ENCODE measurements at places on chromosomes 5 and 9.

DNA sequence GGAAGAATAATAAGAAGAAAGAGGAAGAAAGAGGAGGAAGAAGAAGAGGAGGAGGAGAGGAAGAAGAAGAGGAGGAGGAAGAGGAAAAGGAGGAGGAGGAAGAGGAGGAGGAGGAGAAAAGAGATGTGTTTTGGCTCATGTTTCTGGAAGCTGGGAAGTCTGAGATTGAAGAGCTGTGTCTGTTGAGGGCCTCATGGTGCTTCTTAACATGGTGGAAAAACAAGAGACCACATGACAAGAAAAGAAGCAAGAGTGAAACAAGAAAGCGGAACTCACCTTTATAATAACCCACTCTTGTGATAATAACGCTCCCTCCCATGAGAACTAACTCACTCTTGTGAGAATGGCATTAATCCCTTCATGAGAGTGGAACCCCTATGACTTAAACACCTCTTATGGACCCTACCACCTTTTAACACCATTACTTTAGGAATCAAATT lies 36.1 kb upstream of the RANBP6 start:
- DNase-seq = no peak

DNA sequence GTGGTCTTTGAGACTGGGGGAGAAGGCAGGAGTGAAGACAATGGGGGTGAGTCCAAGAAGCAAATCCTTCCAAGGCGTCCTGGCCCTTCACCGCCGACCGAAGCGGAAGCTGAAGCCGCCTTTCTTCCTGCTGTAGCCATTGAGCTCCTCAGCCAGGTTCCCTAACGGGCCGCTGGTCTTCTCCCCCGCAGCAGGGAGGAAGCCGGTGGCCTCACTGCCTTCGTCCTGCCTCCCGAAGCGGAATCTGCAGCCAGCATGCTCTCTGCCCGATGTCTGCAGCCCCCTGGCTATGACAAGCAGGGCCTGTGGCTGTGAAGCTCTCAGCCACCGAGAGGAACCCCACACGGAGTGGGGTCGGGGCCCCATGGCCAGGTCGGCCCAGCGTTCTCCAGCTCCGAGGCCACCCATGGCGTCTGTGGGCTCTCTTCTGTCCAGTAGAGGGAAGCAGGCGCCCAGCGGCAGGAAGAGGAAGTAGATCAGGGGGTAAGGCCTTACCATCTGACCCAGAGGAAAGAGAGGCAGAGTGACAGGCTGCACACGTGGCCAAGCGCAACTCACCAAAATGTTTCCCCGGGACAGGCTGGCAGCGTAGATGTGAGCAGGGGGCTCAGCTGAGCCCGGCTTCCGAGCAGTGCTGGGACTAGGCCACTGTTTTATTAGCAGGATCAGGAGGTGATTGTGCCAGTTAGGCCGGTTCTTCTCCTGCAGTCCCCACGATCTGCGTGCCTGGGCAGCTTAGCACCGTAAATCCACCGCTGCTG lies 3.1 kb downstream of the QRFP start:
- DNase-seq = no peak

DNA sequence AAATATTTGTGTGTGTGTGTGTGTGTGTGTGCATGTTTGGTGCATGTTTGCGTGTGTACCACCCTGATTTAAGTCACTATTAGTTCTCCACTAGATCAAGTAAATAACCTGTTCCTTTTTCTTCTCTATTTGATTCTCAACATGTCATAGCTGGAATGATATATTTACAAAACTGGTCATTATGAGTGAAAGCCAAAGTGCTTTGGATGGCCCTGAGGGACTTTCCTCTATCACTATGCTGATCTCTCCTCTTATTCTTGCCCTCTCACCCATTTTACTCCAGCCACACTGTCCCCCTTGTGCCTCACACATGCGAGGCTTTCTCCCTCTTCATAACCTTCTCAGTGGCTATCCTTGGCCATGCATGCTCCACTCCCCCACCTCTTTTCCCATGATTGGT lies 144.6 kb upstream of the NMUR2 start:
- no peak for DNase-seq

GRCh38 chr5:164580155-164580554 lies 1074.7 kb downstream of the MAT2B start:
- no peak for DNase-seq

GRCh38 chr5:172729588-172729987 lies 41.4 kb downstream of the DUSP1 start:
- DNase-seq = no peak

DNA sequence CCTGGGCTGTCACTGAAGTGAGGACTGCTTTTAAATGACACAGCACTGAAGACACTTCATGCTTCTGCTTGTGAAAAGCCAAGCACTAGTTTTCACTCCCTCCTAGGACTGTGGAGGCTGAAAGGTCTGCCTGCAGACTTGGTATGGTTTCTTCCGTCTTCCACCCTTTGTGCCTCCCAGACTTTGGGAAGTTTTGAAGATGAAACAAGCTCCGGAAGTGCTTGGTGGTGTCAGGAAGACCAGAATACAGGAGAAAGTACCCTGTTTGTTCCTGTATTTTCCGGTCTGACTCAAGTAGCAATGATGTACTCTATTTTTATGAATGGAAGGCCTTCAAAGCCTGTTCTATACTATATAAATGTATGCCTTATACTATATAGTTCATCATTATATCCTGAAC lies 222.7 kb downstream of the PDZD2 start:
- DNase-seq = no peak

- no peak for DNase-seq
Observed at GRCh38 chr9:128120741-128121465, 6.6 kb downstream of the PTGES2 start.

- no peak for DNase-seq
Observed at GRCh38 chr9:127166111-127166510, 43.7 kb upstream of the ANGPTL2 start.

DNA sequence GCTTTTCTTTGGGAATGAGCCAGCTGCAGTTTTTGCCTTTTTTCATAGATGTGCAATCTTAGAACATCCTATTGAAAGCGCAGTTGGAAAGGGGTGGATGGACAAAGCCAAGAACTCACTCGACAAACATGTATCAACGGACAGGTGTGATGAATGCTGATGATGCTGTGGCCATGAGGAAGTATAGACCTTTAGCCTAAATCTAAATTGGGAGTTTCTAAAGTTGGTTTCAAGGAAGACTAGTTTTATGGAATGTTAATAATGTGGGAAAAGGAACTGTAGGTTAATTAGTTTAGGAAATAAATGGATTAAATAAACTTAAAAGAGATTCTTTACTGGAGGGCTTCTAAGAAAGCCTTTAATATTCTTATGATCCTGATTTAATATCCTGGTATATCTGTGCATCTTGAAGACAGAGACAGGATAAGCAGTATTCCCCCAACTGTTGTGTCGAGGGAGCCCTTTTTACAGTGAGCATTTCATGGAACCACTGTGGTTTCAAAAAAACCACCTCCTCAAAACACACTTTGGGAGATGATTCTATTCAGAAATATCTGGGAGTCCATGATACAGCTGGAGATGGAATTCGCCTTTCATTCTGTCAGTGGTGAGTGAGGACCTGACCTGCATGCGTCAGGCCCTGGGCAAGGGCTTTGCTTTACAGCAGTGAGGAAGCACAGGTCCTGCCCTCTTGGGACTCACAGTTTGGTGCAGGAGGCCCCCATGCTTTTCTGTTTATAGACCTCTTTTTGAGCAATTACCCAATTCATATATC lies 82.6 kb downstream of the AOPEP start:
- no peak for DNase-seq

GRCh38 chr9:86798966-86799365 lies 148.3 kb downstream of the GAS1 start:
- DNase-seq = no peak

GRCh38 chr9:134487066-134487710 lies 154.4 kb upstream of the COL5A1 start:
- DNase-seq = no peak

GRCh38 chr5:157559301-157559700 lies 16.3 kb downstream of the ADAM19 start:
- peak; percentile 82 for DNase-seq

DNA sequence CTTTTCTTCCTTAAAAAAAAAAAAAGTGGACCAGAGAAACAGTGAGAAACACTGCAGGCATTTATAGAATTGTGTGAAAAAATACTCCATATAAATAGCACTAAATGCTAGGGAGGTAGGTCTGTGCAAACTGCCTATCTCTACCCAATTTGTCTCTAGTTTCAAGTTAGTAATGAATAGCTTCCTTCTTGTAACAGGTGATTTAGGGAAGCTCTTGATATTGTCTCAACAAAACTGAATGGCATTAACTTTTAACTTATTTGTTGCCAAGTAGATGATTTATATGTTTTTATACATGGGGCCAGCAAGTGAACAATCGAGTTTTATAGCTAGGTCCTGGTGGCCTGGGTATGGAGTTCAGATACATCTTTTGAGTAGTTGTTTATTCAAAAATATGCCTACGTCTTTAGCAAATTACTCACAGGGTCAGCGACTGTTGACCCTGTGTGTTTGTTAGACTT lies 283.6 kb downstream of the NR3C1 start:
- DNase-seq = no peak

DNA sequence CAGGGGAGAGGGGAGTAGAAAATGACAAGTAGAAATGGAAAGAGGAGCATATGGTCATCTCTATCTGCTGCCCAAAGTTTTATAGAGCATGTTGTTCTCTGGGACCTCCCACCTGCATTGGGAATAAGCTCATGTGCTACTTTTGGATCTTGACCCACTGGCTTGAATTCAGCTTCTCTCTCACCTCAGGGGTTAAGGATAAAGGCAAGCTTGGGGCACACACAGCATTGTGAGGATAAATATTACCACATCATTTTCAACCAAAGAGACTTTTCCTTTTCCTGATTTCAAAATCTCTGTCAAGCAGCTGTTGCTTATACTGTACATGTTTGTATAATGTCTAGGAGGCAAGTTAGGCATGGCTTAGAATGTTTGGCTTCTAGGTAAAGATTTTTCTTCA lies 16.6 kb downstream of the ATP10B start:
- peak; percentile 98 for DNase-seq

DNA sequence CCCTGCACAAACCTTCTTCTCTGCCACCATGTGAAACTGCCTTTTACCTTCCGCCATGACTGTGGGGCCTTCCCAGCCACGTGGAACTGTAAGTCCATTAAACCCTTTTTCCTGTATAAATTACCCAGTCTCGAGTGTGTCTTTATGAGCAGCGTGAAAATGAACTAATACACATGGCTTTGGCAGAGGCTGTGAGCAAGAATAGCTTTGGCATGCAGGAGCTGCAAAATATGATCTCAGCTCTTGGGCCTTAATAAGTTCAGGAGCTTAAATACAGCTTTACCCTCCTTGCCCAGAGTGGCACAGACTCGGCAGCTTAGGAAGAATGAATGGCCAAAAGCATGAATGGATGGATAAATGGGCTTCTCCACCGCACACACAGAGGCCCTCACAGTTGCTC lies 15.7 kb upstream of the SLC36A1 start:
- DNase-seq = peak; percentile 48

- no peak for DNase-seq
Observed at GRCh38 chr5:148259288-148259687, 9.3 kb upstream of the SPINK13 start.

DNA sequence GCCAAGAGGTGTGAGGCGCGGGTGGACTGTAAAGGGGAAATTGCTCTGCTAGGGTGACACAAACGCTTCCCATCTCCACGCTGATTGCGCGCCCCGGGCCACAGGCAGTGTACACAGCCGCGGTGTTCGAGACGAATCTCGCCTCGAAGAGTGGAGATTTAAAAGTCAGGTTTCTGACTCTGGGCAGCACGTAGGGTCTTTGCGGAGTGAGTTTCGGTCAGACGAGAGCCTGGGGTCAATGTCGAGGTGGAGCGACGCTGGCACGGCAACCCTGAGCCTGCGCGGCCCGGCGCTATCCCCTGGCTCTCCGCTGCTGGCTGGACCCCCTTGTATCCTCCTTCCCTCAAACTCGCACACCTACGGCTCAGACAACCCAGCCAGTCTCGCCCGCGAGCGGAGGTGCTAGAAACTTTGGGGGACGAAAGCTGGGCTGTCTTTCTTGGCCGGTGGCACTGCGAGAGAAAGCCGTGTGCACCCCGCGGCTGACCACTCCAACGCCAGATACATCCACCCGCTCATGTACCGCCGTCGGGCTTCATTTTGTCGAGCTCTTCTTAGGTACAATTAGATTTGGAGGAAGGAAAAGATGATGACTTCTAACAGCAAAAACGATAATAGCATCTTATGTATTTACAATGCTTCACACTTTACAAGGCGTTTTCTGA lies 5.4 kb upstream of the FOXB2 start:
- no peak for DNase-seq

DNA sequence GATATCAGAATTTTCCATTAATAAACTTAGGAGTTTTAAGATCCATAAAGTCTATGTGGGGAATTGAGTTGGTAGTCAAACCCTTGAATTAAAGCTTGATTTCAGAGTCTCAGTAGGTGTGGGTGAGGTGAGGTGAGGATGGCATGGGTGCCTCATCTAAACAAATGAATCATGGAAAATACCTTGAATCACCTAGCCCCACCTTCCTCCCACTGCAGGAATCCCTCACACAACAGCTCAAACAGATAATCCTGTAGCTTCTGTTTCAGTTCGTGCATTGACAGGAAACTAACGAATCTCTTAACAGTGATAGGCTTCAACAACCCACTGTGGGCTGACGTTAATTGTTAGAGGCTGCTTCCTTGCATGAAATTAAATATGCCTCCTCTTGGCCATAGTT lies 185.0 kb downstream of the SREK1 start:
- DNase-seq = no peak

- DNase-seq = no peak
Observed at GRCh38 chr5:115229606-115230005, 33.1 kb downstream of the PGGT1B start.

- no peak for DNase-seq
Observed at GRCh38 chr5:1652873-1653697, 129.3 kb upstream of the LPCAT1 start.

- no peak for DNase-seq
Observed at GRCh38 chr5:154380263-154380662, 65.5 kb upstream of the SAP30L start.

GRCh38 chr5:10594591-10595210 lies 30.8 kb downstream of the ANKRD33B start:
- DNase-seq = no peak

GRCh38 chr9:4594994-4595393 lies 67.1 kb upstream of the PLPP6 start:
- no peak for DNase-seq

DNA sequence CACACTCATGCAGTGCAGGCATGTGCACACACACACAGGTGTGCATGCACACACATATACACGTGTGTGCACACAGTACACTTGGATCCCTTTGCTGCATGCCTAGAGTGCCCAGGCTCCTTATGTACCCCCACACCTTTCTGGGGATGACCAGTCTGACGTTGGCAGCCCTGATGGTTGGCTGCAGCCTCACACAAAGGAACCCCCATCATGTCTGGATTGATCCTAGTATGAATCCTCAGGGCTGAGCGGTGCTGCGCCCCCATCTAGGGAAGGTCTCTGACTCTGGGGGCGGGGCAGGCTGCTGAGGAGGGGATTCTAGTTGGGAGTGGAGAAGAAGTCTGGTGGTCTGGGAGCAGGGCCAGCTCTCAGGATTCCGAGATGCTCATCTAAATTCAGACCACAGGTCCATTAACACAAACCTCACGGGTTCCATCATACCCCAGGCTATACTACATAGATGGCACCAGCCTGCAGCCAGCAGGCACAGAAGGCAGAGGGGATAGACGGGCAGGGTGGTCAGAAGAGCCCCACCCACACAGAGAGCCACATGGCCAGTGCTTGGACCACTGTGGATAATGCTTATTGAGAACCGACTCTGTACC lies 50.5 kb upstream of the OLFM1 start:
- DNase-seq = no peak

Measured in G401 (cell line).